ENCODE measurements at places on chromosomes 13 and 19.
A peak's percentile ranks its signal among the peaks of the same experiment; 100 is the strongest.

DNA sequence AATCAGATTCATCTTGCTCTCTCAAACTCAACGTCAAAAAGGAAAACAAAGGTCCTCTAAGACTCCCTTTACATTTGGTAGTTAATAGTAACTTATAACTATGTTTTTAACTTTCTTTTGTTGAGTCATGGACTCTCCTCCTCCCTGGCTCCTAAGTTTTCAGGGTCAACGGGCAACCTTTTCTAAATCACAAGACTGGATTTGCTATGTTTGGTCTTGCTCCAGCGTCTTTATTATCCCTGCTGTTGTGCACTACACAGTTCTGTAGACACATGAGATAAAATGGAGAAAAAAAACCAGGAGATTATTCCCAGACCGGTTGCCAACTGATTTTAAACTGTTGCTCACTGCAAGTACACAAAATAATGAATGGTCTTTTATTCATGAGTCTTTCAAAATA is 1.9 kb upstream of the ITM2B start:
- DNase-seq: no peak

- no peak for DNase-seq
Observed at GRCh38 chr13:23322353-23323336, 110.9 kb downstream of the SACS start.

GRCh38 chr13:112202266-112202665 is 135.3 kb downstream of the SOX1 start:
- DNase-seq: no peak

- DNase-seq: no peak
Observed at GRCh38 chr13:33937373-33938098, 119.6 kb downstream of the RFC3 start.

DNA sequence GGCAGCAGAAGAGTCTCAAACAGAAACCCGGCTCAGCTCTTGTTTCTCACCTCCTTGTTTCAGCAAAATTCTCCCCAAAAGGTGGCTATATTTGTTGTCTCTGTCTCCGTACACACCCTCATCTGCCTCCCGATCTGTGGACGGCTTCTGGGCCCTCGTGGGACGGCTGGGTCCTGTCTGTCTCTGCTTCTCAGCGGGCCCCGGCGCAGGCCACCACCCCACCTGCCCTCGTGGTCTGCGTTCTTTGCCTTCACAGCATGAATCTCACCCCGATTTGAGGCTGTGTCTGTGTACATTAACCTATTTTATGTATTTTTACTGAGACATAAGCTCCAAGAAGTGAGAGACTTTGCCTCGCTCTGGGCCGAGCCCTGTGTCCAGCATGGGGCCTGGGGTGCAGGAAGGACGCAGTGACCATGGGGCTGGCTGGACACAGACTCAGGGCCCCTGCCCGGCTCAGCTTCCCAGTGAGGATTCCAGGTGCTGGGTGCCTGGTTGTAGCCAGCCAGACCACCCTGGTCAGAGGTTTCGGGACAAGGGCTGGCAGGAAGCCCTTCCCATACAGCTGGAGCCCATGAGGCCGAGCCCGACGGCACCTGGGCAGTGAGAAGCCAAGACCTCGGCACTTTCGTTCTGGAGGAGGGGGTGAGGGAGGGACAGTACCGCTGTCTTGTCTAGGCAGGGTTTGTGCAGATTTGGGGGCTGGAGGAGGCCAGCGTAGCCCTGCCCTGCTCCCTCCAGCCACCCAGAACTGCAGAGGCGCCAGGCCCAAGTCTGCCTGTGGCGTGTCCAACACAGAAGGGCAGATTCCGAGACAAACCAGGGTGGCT is 78.5 kb upstream of the MCF2L start:
- no peak for DNase-seq

- DNase-seq: no peak
Observed at GRCh38 chr13:27117952-27118351, 53.7 kb downstream of the USP12 start.

GRCh38 chr13:106814463-106814862 is 246.5 kb upstream of the ARGLU1 start:
- DNase-seq: no peak

- no peak for DNase-seq
Observed at GRCh38 chr13:100560498-100561157, 28.0 kb downstream of the GGACT start.

DNA sequence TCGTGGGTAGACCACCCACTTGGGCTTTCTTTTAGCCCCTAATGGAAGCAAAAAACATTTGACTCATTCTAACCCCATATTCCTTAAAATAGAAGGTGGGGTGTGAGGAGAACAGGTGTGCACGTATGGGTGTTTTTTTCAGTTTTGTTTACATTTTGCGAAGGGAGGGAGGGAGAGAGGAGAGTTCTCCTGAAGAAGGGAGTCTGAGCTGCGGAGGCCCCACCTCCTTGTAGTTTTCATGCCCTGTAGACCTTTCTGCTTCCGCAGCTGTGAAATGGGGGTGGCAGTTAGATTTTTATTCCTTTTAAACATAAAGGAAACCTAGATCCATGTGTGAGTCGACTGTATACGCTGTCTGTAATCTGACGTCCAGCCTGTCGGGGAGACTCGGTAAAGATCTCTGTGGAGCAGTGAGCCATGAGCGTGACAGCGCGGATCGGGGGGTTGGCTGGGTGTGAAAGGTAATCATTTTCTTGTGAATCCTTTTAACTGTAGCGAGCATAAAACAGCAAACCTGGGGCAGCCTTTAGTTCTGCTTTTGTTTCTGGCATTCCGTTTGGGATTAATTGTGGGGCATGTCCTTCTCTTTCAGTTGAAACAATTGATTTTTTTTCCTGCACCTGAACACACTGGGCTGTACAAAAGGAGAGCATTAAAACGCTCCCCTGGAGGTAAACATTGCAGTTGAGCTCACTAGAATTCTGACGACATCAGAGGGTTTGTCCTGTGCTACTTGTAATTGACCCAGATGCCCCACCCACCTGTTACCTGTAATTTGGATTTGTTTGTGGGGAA is 2.3 kb downstream of the UPF1 start:
- no peak for DNase-seq

DNA sequence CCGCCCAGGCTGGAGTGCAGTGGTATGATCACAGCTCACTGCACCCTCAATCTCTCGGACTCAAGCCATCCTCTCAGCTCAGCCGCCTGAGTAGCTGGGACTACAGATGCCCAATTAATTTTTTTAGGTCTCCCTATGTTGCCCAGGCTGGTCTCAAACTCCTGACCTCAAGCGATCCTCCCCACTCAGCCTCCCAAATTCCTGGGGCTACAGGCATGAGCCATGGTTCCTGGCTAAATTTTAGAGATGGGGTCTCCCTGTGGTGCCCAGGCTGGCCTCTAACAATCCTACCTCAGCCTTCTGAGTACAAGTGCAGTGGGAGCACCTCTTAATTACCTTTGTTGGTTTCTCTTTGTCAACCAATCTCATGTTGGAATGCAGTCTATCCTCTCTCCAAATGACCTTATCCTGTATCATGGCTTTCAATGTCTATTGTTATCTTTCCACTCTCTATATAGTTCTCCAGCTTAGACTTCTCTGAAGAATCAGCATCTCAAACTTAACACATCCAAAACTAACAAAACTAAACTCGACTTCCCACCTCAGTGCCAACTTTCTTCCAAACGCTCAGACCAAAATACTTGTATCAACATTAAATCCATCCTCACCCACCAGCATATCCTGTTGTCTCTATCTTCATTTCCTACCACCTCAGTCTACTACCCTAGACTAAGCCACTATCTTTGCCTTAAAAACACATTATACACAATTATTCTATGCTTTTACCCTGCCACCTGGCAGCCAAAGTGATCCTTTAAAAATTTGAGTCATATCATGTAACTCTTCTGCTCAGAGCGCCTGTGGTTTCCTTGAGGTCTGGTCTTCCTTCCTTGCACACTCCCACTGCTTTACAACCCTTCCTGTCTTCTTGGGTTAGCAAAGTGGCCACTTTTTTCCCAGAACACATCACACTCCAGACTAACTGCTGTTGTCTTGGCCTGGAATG is 6.7 kb downstream of the TPT1 start:
- no peak for DNase-seq

GRCh38 chr13:97379386-97379785 is 54.6 kb upstream of the RAP2A start:
- DNase-seq: no peak

- DNase-seq: no peak
Observed at GRCh38 chr13:113465300-113465699, 12.0 kb upstream of the ADPRHL1 start.

DNA sequence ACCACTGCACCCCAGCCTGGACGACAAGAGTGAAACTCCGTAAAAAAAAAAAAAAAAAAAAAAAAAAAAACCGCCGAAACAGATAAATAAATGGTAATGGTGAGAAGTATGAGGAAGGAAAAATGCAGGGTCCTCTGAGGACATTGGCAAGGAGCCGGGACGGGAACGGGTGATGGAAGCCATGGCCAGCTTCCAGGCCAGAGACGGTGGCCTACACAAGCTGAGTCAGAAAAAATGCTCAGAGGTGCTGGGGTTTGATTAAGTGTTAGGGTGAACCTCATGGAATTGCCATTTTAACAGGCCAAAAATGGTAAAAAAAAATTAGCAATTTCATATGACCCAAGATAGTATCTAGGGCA is 866 bp upstream of the ZSWIM4 start:
- DNase-seq: no peak

- no peak for DNase-seq
Observed at GRCh38 chr19:3656073-3656746, 29.6 kb upstream of the CACTIN start.

DNA sequence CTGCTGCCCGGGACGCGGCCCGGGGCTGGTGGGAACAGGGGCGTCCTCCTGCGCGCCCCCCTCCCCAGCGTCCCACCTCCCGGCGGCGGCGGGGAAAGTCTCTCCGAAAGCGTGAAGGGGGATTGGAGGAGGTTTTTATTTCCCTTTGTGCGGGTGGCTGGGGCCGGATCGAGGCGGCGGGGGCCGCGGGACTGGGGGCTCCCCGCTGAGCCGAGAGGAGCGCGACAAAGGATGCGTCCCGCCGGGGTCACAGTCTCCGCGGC is 132 bp downstream of the SHD start:
- DNase-seq: no peak

DNA sequence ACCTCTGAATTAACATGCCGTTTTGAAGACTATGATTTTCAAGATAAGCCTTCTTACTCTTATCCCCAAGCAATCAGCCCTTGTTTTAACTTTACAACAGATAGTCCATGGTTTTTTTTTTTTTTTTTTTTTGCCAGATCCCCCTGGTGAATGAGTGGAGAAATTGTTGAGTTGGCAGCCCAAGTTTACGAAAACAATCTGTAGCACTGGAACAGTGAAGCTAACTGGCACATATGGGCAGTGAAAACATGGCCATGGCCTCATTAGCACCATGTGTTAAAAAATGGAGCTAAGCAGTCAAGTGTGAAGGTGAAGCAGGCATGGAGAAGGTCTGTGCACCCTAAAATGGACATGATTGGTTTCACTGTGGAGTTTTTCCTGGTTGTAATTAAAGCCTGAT is 812.1 kb upstream of the MIR17HG start:
- no peak for DNase-seq

DNA sequence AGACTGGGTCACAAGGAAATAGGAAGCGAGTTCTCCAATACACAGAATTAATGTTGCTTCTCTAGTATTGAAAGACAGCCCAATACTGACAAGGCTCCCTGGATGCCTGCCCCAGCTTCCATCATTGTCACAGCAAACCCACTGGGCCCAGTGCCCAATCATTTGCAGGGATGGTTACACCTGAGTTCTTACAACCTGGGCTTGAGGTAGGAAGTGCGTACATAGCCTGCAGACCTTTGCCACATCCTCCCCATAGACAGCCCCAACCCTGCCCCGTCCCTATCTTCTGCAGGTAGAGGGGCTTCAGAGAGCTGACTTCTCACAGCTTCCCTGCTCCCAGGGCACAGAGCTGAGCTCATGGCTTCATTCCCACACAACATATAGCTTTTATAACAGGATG is 108.1 kb upstream of the UBL3 start:
- no peak for DNase-seq

DNA sequence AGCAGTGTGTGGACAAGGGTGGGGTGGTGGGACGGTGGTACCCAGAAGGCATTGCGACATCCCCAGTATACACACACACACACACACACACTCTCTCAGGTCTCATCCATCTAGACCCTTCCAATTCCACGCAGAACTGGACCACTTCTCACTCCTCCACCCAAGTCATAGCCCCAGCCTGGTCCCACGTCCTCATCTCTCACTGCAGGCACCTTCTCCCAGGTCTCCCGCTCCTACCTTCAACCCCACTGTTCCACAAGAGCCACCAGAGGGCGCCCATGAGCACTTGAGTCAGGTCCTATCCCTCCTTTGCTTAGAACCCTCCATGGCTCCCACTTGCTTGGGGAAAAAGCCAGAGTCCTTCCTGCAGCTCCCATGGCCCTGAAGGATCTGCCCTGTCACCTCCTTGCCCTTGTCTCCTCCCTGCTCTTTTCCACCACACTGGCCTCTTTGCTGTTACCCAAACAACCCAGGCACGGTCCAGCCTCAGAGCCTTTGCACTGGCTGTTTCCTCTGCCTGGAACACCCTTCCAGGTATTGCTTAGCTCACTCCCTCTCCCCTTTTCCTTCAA is 62.6 kb downstream of the IER2 start:
- DNase-seq: peak; percentile 66

DNA sequence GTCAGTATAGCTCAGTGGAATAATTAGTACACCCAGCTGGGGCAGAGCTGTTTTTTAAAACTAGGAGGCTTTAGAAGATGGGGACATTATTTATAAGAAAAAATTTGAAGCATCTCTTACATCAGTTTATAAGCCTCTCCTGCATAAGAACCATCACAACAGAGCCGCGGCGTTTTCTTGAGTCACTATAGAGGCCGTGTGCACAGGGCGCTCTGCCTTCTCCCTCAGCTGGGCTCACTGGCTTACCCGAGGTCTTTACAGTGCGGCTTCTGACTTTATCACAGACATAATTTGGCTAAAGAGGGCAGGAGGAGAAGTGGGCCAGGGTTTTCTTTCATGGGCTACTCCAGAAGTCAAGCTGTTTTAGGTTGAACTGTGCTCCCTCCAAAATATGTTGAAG is 135.5 kb upstream of the RNF113B start:
- no peak for DNase-seq

DNA sequence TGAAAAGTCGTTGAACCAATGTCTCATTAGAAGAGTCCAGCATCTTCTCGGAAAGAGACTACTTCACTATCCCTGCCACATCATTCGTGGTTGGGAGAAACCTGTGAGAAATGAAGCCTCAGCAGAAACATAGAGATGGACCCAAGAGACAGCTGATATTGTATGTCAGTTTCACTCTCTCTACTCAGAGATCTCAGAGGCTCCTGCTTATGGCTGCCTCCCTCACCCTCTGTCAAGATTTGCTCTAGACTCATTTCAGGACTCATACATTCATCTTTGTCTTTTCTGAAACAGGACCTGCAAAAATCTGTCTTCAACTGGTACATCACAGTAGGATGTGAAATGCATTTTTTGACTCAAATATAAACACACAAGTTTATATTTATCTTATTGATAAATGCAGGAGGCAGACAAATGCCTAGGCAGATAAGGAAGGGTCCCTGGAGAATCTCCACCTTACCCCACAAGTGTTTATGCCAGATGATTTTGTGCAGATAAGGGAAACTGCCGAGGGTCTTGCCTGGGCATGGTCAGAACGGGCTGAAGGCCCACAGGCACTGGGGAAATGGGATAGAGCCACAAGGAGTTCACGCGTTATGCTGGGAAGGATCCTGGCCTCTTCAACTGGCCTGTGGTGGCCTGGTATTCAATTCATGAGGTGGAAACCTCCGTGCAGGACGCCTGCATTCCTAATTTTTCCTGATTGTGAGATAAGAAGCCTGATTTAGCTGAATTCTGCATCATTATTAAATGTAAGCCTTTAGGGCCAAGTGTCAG is 1834.0 kb upstream of the PCDH20 start:
- no peak for DNase-seq

GRCh38 chr19:18591735-18592385 is 3.3 kb downstream of the REX1BD start:
- no peak for DNase-seq

GRCh38 chr13:50406831-50407230 is 391.6 kb downstream of the KCNRG start:
- no peak for DNase-seq

Data from stimulated activated CD4-positive, alpha-beta T cell treated with anti-CD3 and anti-CD28 coated beads, TNF-alpha, amount 100 ng/mL, for 4 hours (primary cell).